ENCODE measurements at places on chromosomes 1 and 21. TPM values are rescaled to one million over a fixed set of nuclear protein-coding genes. Genes with fewer than 3 reads are reported as not detected.
A peak's percentile ranks its signal among the peaks of the same experiment; 100 is the strongest.

Gene LCE3D
- not detected for total RNA-seq

Gene RRAGC
- total RNA-seq, result 26.1 TPM

Gene SPRR4
- total RNA-seq, result not detected

Gene SPATA45
- total RNA-seq, result not detected

Gene LEFTY2
- total RNA-seq, result not detected

Gene AQP10
- 0.27 TPM for total RNA-seq

Gene FAM163A
- 2.5 TPM for total RNA-seq

Gene LRRC42
- 50.1 TPM for total RNA-seq

DNA sequence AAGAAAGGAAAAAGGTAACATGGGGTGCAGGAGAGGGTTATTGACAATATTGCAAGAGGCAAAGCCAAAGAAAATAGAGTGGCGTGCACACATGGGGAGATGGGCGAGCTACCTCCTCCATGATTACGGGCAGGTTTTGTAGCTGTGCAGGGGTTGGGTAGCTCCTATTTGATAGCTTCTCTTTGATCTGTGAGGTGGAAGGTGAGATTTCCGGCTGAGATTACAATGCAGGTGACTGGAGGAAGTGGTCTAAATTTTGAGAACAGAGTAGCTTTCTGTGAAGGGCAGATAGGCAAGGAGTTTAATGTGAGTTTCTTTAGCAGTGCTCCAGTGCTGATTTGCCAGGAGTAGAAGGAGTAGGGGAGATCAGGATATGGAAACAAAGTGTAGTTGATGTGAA, 263.4 kb downstream of the PLA2G4A start:
- no peak for DNase-seq
- no peaks in the 10 kb centered on the region for H3K4me1 ChIP-seq
- no peak overlapping the region for H3K27ac ChIP-seq
- H3K36me3 ChIP-seq, result no peaks in the 10 kb centered on the region
- no peaks in the 10 kb centered on the region for H3K27me3 ChIP-seq

- H3K4me1 ChIP-seq, result no peaks in the 10 kb centered on the region
- H3K36me3 ChIP-seq, result no peaks in the 10 kb centered on the region
- H3K27me3 ChIP-seq, result no peaks in the 10 kb centered on the region
- no peak overlapping the region for H3K4me3 ChIP-seq
- H3K27ac ChIP-seq, result no peak overlapping the region
Observed at GRCh38 chr1:96565546-96565945, 156.0 kb upstream of the PTBP2 start.

DNA sequence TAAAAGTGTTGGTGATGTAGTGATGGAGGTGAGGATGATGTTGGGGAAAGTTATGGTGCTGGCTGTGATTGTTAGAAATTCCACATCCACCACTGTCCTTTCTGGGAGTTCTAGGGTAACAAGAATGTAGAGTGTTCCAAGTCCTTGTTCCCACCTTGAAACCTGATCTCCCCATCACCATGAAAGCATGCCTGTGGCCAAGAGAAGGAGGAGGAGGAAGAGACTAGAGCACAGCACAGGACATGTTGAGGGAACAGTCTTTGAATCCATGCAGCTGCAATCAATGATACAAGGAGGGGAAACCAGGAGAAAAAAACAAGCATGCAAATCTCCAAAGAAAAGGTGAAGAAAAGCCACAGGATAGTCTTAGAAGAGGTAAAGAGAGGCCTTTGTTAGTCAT, 45.9 kb upstream of the ARTN start:
- peaks cover 11% of the 10 kb centered on the region for H3K4me1 ChIP-seq
- no peak overlapping the region for H3K4me3 ChIP-seq
- no peak for DNase-seq
- peaks cover 4% of the 10 kb centered on the region for H3K36me3 ChIP-seq

DNA sequence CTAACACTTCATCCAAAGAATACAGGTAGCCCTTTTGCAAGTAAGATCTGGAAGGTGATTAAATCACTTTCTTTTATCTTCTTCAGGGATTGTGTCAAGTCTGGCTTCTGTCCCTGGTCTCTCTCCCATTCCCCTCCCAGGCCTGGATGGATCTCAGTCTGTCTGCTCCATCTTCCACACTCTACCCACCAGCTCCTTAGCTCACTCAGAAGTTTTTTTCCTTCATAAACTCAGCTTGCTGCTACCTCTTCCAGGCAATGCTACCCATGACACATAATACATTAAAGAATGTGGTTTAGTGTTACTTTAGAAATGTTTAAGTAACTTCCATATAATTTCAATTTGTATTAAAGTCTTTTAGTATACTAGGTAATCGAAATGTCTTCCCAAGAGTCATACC, 133.1 kb downstream of the AKT3 start:
- no peaks in the 10 kb centered on the region for H3K36me3 ChIP-seq
- H3K4me3 ChIP-seq, result no peak overlapping the region
- peaks cover 28% of the 10 kb centered on the region for H3K4me1 ChIP-seq
- no peaks in the 10 kb centered on the region for H3K27me3 ChIP-seq
- DNase-seq, result no peak

DNA sequence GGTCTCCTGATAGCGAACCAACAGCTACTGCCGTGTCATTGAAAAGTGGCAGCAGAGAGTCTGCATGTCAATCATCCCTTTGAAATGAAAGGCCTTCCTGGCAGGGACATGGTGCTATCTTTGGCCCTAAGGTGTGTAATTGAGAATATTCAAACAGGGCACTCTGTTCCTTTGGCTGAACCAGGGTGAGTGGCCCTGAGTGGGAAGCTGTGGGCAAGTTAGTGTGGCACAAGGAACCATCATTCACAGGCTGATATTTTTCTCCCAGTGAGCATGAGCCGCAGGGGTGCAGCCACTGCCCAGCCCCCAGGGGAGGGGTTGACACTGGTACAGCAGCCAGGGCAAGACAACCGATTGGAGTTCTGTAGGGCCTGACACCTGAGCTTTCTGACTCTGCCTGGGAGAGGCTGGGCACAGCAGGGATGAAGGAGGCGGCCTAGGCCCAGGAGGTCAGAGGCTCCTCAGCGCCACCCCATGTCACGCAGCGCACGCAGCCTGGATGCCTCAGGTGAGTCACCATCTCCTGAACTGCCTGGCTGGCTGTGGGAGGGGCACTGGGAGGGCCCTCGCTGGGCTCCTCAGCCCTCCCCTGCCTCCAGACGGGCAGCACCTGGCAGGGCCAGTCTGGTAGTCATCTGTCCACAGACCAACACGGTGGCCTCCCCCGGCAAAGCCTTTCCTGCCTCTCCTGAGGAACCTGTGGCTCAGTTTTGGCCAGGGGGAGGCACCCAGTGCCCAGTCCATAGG, 13.2 kb downstream of the QSOX1 start:
- H3K4me3 ChIP-seq, result no peak overlapping the region
- DNase-seq, result no peak
- H3K27ac ChIP-seq, result peak overlapping the region; percentile 94
- H3K36me3 ChIP-seq, result peaks cover 19% of the 10 kb centered on the region
- H3K4me1 ChIP-seq, result peaks cover 25% of the 10 kb centered on the region

- no peak for DNase-seq
- H3K36me3 ChIP-seq, result no peaks in the 10 kb centered on the region
- H3K4me1 ChIP-seq, result peaks cover 13% of the 10 kb centered on the region
- H3K4me3 ChIP-seq, result no peak overlapping the region
Observed at GRCh38 chr1:198677027-198677426, 38.2 kb downstream of the PTPRC start.

GRCh38 chr1:231636157-231636556, 9.6 kb downstream of the DISC1 start:
- DNase-seq, result no peak
- peaks cover 3% of the 10 kb centered on the region for H3K36me3 ChIP-seq
- H3K4me1 ChIP-seq, result peaks cover 20% of the 10 kb centered on the region
- no peak overlapping the region for H3K4me3 ChIP-seq
- H3K27me3 ChIP-seq, result peaks cover 3% of the 10 kb centered on the region

- peak overlapping the region; percentile 90 for H3K27ac ChIP-seq
- peaks cover 18% of the 10 kb centered on the region for H3K4me1 ChIP-seq
- peak overlapping the region; percentile 43 for H3K4me3 ChIP-seq
Observed at GRCh38 chr21:45386728-45387371, 18.1 kb upstream of the COL18A1 start.

GRCh38 chr1:196535727-196536126, 72.5 kb downstream of the KCNT2 start:
- H3K36me3 ChIP-seq, result no peaks in the 10 kb centered on the region
- no peak overlapping the region for H3K27ac ChIP-seq
- DNase-seq, result peak; percentile 36
- no peak overlapping the region for H3K4me3 ChIP-seq
- no peaks in the 10 kb centered on the region for H3K4me1 ChIP-seq

DNA sequence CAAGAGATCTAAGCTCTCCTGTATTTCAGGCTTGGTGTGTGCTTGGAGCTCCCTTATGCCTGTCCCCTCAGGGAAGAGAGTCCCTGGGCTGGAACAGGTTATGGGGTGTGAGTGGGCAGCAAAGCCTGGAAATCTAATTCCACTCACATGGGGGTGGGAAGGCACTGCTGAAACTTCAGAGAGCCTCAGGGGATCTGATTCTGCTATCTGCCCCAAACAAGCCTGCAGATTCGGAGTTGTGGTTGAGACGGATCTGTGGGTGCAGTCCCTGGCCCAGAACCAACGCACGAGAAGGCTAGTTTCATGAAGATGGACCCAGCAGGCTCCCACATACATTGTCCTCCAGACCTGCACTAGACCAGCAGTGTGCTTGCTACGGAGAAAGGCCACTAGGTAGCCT, 2.9 kb downstream of the BLACAT1 start:
- no peak overlapping the region for H3K27ac ChIP-seq
- DNase-seq, result no peak
- peaks cover 29% of the 10 kb centered on the region for H3K4me1 ChIP-seq
- no peak overlapping the region for H3K4me3 ChIP-seq
- no peaks in the 10 kb centered on the region for H3K36me3 ChIP-seq

- H3K4me1 ChIP-seq, result peaks cover 26% of the 10 kb centered on the region
- H3K4me3 ChIP-seq, result no peak overlapping the region
- no peaks in the 10 kb centered on the region for H3K27me3 ChIP-seq
- no peak for DNase-seq
Observed at GRCh38 chr1:225699336-225699735, 46.4 kb upstream of the ENAH start.

- H3K4me3 ChIP-seq, result no peak overlapping the region
- H3K27ac ChIP-seq, result no peak overlapping the region
- H3K4me1 ChIP-seq, result peaks cover 35% of the 10 kb centered on the region
Observed at GRCh38 chr1:245589316-245589715, 434.5 kb downstream of the KIF26B start.

DNA sequence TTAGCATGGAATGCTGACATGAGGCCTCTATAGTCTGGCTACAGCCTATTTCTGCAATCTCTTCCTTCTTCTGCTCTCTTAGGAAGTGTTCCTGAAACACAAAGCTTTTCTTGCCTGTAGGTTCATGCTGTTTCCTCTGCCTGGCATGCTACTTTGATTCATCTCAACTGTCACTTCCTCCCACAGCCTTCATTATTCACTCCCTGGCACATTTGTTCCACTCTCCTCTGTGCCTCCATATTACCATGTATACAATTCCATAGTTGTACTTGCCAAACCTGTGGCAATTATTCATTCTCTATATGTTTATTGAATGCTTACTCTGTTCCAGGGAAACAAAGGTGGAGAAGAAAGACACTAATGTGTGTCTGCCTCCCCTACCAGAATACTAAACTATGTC, 210.2 kb downstream of the LRRC7 start:
- H3K4me1 ChIP-seq, result no peaks in the 10 kb centered on the region
- H3K27ac ChIP-seq, result no peak overlapping the region
- no peak overlapping the region for H3K4me3 ChIP-seq

GRCh38 chr1:119139403-119139802, 1.1 kb downstream of the WARS2 start:
- H3K27me3 ChIP-seq, result no peaks in the 10 kb centered on the region
- H3K4me1 ChIP-seq, result peaks cover 26% of the 10 kb centered on the region
- DNase-seq, result no peak

DNA sequence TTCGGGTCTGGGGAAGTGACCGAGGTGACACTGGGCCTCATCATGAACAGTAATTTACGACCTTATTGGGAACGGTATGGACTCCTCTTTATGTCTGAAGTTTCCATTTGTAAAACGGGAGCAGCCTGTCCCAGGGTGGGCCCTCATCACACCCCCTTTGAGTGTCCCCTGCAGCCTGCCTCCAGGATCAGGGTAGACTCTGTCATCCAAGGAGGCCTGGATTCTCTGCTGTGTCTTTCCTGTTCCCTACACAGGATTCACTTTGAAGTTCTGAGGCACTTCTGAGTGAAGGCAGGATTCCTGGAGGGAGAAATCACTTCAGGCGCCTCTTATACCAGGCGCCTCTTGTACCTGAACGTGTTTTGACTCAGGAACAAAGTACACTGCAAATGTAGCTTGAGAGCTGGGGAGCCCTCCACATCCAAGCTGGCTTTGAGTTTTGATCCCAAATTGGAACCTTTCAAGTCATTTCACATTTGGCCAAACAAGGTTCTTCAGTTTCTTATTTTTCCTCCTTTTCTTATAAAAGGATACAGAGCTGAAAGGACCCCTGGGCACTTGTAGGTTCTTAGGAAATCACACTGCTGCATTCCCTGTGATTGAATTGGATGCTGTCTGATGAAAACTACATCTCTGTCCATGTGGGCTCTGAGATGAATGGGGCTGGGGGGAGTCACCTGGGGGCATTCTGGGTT, 106.0 kb downstream of the SUSD4 start:
- peaks cover 3% of the 10 kb centered on the region for H3K27me3 ChIP-seq
- no peak overlapping the region for H3K27ac ChIP-seq
- no peak overlapping the region for H3K4me3 ChIP-seq
- H3K36me3 ChIP-seq, result no peaks in the 10 kb centered on the region

DNA sequence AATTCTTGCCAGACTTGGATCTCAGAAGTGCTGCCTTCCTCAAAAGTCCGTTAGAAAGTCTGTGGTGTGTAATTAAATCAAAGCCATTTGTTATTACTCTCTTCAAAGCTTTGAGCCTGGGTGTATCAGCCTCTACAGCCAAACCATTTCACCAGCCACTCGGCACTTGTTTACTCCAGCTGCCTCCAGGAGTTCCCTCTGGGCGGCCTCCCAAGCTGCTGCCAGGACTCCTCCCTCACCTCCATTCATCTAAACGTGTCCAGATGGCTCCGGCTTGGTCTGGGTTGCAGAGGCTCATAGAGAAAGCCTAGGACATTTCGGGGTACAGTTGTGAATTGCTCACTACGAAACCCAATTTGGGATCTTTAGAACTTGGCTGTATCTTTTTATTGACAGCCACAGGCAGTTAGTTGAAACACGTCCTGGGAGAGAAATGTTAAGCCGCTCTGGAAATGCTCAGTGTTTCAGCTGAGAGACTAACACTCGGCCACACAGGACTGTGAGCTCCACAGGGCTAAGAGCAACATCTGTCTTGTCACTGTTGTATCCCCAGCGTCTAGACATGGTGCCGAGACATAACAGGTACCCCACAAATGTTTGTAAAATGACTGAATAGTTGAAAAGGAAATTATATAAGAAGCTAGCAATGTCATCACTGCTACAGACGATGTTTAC, 116.9 kb upstream of the NGF start:
- H3K4me3 ChIP-seq, result no peak overlapping the region
- H3K4me1 ChIP-seq, result peaks cover 30% of the 10 kb centered on the region
- no peak overlapping the region for H3K27ac ChIP-seq
- H3K36me3 ChIP-seq, result no peaks in the 10 kb centered on the region

- H3K4me1 ChIP-seq, result peaks cover 16% of the 10 kb centered on the region
- H3K4me3 ChIP-seq, result no peak overlapping the region
- no peaks in the 10 kb centered on the region for H3K27me3 ChIP-seq
- peaks cover 3% of the 10 kb centered on the region for H3K36me3 ChIP-seq
- no peak overlapping the region for H3K27ac ChIP-seq
Observed at GRCh38 chr1:107451715-107452114, 310.9 kb downstream of the NTNG1 start.

All from type B pancreatic cell (in vitro differentiated cells).